ENCODE measurements at places on chromosomes 2 and 18.

- DNase-seq, result no peak
These were observed 237.6 kb upstream of the HDAC4 start for GRCh38 chr2:239638376-239638775.

GRCh38 chr2:65299246-65299645, 71.6 kb downstream of the ACTR2 start:
- DNase-seq, result peak; percentile 47

GRCh38 chr2:227780981-227781615, 32.5 kb upstream of the CCL20 start:
- DNase-seq, result no peak

- DNase-seq, result no peak
These were observed 158.5 kb downstream of the INSIG2 start for GRCh38 chr2:118246726-118247125.

DNA sequence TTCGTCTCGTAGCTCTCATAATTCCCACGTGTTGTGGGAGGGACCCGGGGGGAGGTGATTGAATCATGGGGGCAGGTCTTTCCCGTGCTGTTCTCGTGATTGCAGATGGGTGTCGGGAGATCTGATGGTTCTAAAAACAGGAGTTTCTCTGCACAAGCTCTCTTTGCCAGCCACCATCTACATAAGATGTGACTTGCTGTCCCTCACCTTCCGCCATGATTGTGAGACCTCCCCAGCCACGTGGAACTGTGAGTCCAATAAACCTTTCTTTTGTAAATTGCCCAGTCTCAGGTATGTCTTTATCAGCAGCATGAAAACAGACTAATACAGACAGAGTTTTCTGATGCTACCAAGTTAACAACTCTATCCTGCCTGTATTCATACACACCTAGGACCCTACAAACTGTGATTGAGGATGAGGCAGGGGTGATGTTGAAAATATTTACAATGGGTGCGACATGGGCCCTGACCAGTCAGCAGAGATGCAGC, 3.9 kb downstream of the APOB start:
- DNase-seq, result no peak

DNA sequence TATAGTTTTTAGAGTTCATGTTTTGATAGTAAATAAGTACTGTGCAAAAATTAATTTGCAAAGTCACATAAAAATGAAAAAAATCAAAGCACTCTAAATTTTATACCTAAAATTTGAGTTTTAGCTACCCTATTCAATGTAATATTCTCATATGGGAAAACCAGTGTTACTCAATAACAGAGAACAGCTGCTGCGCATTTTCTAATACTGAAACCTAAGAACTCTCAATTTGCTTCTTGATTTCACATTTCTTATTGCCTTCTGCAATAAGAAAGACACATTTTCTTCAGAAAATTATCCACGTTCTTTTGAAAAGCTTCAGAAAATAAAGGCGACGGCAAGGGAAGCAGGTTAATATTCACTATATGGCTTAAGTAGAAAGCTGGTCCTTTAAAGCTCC, 199.1 kb upstream of the CCDC150 start:
- DNase-seq, result no peak

GRCh38 chr2:31523871-31524492, 56.8 kb downstream of the SRD5A2 start:
- peak; percentile 21 for DNase-seq

DNA sequence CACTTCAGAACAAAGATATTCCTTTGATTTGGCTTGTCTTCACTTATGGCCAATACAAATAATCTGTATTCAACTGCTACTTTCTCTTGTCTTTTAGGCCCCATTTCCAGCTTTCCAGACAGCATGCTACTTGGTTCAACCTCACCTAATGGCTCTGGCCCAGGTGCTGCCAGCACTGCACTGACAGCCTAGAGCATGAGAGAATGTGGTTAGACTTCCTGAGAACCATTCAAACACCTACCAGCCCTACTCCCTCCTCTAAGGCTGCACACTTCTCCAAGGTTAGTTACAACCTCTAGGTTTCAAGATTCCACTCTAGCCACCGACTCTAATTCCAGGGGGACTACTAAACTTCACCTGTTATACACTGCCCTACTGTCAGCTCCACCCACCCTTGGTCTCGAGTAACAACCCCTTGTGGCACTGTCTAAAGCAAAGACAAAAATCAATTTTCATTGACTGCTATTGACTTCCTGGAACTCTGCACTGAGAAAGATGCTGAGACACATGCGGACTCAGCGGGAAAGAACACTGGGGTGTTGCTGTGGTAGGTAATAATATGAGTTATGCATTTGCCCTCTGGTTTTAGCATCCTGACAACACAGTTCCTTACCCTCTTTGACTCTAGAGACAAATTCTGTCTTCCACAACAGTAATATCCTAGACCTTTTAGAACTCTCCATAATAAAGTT, 38.2 kb downstream of the PLEKHM3 start:
- no peak for DNase-seq

DNA sequence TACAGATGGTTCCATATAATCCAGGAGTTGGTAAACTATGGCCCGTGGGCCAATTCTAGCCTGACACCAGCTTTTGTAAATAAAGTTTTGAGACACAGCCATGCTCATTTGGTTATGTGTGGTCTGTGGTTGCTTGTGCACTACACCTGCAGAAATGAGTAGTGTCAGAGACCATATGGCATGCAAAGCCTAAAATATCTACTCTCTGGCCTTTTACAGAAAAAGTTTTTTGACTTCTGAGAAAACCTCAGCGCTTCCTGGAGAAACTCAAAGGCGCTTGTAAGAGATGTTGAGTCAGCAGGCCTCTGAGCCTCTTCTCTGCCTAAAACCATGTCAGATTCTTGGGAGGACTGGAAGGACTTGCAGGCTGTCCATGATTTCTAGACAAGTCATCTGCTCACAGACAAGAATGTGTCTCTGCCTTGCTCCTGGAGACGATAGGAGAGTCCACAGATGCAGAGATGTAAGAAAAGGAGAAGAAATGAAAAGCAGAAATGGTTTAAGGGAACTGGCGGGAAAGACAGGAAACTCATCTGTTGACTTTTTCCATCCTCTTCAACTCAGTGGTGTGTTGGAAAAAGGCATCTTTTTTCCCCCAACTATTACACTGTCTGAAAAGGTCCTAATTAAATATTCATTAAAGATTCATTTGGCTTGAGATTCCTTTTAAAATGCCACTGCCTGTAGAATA, 5.2 kb downstream of the TTC39C start:
- no peak for DNase-seq

DNA sequence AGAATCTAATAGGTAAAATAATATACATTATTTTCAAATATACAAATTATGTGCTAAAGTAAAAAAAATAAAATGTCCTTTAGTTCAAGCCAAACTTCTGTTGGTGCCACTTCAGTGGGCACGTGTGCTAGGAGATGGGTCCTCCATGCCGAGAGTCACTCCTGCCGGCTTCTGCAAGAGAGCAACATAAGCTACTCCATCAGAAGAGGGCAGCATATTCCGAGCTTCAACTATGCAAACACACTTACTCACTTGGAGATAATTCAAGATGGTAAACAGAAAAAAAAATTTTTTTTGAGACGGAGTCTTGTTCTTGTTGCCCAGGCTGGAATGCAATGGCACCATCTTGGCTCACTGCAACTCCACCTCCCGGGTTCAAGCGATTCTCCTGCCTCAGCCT, 24.4 kb downstream of the CNOT11 start:
- no peak for DNase-seq

DNA sequence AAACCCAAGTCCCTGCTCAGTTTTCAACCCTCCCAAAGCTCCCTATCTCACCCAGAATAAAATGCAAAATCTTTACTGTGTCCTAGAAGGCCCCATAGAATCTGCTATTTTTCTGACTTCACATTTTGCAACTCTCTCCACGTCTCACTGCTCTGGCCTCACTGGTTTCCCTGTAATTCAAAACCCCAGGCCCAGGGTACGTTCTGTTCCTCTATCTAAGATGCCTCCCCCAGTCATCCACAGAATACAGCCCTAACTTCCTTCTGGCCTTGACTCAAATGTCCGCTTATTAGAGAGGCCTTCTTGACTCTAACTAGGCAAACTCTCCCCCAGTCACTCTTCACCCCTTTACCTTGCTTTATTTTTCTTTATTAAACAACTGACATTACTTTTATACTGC, 42.0 kb downstream of the FAM161A start:
- no peak for DNase-seq

DNA sequence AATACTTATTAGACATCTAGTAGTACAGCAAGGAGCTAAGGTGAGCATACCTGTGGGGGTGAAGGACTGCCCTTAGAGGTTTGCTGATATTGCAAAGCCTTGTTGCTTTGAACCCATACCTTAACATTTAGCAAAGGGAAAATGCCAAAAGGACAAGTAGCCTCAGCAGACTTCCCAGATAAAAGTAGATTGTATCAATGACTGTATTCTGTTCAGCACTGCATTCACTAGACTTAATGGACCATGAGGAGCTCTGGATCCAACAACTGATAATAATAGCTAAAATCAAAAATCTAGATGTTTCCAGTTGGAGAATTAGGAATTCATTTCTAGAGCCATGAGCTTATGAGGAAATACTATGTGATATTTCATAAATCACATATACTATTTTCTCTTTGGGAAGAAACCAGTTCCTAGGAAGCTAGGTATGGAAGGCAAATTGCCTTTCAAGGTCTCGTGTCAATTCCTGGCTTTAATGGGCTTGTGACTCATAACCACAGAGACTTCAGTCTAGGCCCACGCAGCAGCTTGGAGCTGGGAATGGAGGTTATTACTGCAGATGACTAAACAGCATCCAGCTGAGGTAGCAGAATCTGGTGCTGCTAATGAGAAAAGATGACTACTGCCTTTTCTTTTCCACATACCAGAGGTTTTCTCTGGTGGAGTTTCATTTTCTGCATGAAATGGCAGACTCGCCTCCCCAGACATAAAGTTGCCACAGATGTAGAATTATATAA, 191.2 kb upstream of the NABP1 start:
- no peak for DNase-seq

- DNase-seq, result no peak
These were observed 85.4 kb upstream of the HS6ST1 start for GRCh38 chr2:128403814-128404708.

DNA sequence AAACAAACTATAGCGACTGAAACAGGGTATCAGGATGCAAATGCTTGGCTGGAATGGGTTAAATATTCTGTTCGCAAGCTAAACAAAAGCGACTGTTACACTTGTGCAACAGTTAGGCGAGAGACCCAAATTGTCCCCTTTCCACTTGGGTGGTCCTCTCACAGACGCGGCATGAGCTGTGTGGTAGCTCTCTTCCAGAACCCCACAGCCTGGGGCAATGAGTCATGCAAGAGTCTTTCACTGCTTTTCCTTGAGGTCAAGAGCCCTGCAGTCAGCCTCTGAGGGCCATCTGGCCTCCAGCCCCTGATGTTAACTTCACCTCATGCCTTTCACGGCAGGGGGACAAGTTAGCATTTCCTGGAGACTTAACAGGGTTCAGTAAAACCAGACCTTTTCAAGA, 25.7 kb downstream of the SULT1C4 start:
- no peak for DNase-seq

GRCh38 chr2:108905906-108906305, 83.1 kb downstream of the EDAR start:
- no peak for DNase-seq

GRCh38 chr2:238910751-238911351, 63.0 kb downstream of the TWIST2 start:
- no peak for DNase-seq
